ENCODE measurements at places on chromosomes 6 and 20.

DNA sequence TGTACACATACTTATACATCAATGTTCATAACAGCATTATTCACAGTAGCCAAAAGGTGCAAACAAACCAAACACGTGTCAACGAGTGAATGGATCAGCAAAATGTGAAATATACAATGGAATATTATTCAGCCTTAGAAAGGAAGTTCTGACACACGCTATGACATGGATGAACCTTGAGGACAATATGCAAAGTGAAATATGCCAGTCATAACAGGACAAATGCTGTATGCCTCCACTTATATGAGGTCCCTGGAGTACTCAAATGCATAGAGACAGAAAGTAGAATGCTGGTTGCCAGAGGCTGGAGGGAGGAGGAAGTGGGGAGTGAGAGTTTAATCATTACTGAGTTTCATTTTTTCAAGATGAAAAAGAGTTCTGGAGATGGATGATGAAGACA, 37.8 kb upstream of the IGF2R start:
- DNase-seq: peak; percentile 75

DNA sequence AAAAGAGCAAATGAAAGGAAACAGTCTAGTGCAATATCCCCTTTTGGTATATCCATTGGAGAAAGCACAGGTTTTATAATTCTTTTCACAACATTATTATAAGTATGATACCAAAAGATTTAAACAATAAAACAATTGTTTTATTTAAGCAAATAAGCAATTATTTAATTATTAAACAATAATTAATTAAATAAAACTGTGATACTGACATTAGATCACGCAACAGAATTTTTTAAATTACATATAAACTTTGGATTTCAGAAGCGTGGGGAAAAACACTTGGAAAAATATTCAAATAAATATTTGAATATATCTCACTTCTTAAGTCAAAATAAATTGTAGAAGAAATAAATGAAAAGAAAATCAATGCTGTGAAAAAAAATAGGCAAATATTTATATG, 76.2 kb upstream of the STXBP5 start:
- no peak for DNase-seq

DNA sequence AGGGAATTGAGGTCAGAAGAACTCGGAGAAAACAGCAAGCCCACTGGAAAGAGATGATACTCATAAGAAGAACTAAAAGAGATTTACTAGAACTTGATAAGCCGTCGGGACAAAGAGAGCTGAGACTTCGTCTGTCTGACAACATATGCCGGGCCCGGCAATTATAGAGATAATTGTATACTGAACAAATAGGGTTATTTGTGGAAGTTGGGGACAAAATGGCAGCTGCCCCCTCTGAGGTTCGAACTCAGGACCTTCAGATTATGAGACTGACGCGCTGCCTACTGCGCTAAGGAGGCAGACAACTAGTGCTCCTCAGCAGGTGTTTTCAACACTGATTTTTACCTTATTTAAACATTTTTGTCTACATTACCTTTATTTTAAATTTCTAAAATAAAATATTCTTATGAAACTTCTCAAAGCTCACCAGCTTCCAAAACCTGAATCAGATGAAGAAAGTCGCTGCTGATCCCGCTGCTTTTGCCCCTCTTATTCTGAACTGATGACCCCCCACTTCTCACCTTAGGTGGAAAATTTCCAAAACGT, 29.3 kb upstream of the TRIM27 start:
- DNase-seq: no peak

- no peak for DNase-seq
Observed at GRCh38 chr6:159170333-159170672, 1.1 kb downstream of the FNDC1 start.

GRCh38 chr6:138577151-138577915, 78.0 kb upstream of the NHSL1 start:
- no peak for DNase-seq

DNA sequence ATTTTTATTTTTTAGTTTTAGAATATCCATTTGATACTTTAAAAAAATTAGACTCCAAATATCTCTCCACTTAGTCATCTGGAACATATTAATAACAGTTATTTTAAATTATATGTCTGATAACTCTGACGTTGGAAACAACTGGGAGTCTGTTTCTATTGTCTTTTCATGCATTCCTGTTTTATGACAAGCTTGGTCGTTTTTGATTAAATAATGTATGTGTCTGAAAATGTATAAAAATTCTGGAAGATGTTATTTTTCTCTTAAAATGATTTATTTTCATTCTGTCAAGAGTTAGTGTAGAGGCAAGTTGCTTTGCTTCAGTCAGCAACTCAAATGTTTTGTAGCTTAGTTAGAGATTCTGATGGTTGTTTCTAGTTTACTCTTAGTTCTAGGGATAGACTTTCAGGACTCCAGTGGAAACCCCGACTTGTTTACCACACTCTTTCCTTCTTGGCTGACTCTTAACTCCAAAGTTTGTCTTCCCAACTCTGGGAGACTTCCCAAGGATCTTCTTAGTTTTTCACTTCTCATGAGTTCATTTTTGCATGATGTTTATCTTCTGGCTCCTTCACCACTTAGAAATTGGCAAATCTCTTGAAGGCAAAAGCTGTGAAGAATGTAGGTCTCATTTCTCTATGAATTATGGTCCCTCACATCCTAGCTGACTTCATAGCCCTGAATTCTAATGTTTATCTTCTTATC, 190.9 kb downstream of the LAMA2 start:
- no peak for DNase-seq

GRCh38 chr6:105780146-105780860, 305.8 kb upstream of the PRDM1 start:
- no peak for DNase-seq

DNA sequence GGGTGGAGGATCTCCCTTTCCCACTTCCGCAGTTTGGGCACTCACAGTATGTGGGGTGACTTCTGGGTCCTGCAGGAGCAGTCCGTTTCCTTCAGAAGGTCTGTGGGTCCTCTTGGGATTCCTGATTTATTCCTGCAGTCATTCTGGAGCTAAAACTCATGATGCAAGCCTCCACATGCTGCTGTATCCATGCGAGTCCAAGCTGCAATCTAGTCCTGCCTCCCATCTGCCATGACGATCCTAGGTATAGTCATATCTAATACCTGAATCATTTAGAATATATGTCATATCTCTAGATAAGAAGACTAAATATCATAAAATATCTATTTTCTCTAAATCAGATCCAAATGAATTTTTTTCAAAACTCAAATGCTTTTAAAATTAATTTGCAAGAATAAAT, 103.4 kb upstream of the AHI1 start:
- DNase-seq: no peak

DNA sequence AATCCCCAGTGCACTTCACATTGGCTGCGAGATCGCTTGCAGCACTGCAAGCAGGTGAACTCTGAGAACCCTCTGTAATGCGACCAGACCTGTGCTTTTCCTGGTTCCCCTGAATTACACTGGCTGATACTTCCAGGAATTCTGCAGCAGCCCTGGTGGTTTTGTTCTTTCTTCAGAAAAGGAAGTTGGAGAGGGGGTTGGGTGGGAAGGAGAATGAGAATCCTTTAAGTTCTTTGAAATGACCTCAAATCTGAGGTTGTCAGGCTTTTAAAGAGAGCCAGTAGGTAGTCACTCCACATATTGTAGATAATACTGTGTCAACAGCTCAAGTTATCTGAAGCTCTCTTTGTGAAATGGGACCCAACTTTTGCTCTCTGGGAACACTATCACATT, 62.4 kb downstream of the GCNT2 start:
- no peak for DNase-seq

DNA sequence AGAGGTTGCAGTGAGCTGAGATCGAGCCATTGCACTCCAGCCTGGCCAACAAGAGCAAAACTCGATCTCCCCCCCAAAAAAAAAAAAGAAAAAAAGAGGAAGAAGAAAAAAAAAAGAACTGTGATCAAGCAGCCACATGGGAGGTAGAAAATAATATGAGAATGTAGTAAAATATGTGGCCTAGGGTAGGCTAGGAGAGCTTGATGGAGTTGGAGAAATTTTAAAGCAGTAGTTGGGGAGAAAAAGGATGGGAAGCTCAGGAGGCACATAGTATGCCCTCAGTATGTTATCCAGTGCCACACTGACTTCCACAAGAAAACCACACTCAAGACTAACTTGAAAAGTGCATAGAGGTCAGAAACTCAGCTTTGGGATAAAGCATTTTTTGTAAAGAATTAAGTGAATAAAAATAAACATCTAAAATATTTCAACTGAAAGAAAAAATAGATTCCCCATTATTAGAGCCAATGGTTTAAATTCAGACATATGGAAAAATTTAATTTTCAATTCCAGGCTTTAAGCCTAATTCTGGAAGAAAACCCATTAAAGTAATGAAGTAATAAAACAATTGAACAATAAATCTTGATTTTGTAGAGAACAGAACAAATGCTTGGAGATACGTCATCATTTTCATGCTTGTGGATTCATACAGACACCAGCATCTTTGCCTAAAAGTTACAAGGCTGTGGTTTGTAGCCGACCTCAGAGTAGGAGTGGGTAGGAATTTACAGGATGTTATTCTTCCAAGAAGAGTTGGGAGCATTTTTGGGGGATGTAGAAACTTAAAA, 34.7 kb downstream of the PLEKHG1 start:
- DNase-seq: no peak

DNA sequence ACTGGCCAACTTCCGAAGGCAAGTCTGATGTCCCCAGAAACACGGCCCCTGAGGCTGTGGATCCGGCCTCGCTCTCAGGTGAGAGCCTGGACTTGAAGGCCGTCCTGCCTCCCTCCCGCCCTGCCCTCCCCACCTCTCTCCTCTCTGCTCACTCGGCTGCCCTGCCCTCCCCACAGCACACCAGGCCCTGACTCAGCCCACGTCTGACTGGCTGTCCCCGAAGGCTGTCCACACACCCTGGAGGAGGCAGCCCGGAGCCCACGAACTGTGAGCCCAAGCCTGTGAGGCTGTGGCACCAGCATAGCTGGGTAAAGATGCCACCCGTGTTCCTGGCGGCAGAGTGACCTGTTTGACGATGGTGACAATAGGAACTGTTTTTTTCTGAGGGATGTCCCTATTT, 16.3 kb downstream of the GATA5 start:
- no peak for DNase-seq

- DNase-seq: no peak
Observed at GRCh38 chr6:1988843-1989242, 256.6 kb downstream of the GMDS start.

- DNase-seq: no peak
Observed at GRCh38 chr6:167946007-167946406, 51.5 kb upstream of the KIF25 start.

DNA sequence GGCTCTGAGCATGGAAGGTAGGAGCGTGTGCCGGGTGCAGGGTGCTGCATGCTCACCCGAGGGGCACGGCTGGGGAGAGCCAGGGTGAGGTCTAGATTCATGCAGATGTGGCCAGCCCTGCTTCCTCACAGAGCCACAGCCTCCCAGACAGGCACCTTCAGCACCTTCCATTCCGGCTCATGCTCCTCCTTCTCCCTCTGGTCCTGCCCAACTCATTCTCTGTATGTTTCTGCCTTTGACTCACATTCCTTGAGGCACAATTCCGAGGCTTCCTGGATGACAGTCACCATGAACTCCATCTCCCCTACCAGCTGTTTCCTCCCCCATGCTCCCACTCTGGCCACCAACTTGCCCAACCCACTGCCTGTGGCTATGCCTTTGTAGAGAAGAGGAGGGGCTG, 35.4 kb downstream of the DACT2 start:
- no peak for DNase-seq

GRCh38 chr6:285030-285771, 7.1 kb upstream of the DUSP22 start:
- DNase-seq: no peak

DNA sequence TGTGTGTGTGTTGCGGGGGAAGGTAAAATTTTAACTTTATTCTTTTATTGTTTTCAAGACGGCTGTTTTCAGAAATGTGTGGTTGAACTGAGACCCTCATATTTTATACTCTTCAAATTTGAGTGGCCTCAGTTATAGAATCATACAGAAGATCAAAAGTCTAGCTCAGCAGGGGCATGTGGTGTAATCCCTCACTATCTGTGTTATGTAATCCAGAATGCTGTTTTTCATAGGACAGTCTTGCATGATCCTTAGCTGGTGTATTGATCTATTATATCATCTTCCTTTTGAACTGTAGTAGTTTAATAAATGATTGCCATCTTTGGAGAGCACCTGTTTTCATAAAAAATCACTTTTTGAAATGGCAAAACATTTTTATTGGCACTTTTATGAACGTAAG, 1.4 kb downstream of the PLCB4 start:
- DNase-seq: no peak

DNA sequence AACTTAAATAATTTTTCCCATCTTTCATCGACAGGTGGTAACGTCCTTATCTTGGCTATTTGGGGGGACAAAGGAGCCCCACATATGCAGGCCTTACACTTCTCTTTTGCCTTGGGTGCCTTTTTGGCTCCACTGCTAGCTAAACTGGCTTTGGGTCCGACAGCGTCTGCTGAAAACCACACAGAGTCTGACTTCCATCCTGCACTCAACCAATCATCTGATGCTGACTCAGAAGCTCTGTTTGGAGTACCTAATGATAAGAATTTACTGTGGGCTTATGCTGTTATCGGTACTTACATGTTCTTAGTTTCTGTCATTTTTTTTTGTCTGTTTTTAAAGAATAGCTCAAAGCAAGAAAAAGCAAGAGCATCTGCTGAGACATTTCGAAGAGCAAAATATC, 178.5 kb downstream of the SLC16A10 start:
- DNase-seq: no peak

DNA sequence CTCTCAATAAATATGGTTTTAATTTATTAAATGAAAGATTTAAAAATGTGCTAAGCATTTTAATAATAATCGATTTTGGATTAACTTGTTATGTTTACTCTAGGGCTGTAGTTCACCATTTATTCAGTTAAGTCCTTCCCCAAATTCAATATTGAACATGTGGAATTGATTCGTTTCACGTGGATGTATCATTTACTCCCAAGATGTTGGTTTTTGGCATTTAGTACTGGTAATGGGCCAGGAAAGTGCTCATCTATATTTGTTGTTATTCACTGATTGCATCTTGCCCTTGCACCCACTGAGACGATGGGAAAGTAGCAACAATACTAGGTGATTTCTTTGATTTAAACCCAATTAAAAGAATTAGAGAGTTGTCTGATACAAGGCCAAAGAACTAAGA, 97.1 kb downstream of the ESR1 start:
- DNase-seq: no peak

GRCh38 chr20:49561806-49562205, 6.1 kb downstream of the PTGIS start:
- DNase-seq: no peak

GRCh38 chr20:7231303-7231702, 463.8 kb downstream of the BMP2 start:
- no peak for DNase-seq

- no peak for DNase-seq
Observed at GRCh38 chr20:24522452-24523330, 53.3 kb downstream of the SYNDIG1 start.

DNA sequence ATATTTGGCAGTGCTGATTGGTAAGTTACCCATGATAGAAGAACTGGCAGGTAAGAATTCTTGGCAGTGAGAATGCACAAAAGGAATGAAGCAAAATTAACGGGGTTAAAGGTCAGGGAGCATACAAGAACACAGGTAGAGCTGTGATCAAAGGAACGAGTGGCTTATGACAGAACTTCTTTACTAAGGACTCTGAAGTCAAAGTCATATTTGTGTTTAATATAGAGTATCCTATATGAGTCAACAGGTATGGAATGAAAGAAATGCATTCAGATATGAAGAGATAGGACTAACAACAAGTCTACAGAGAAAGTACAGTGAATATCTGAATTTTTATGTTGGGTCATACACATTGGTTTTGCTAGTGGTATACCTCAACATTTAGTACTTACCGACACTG, 209.0 kb upstream of the CITED2 start:
- no peak for DNase-seq
